Upper lobe of right lung (tissue), 1 donor: ENCODE measurements at places on chromosomes 2 and 18. TPM values are rescaled to one million over a fixed set of nuclear protein-coding genes. Genes with fewer than 3 reads are reported as not detected.

- no peak for DNase-seq
Measured at GRCh38 chr18:55743133-55743532, 155.1 kb upstream of the TCF4 start.

- DNase-seq: no peak
Measured at GRCh38 chr2:31239593-31240177, 5.7 kb downstream of the EHD3 start.

- no peak for DNase-seq
Measured at GRCh38 chr2:57504787-57505186, 541.8 kb upstream of the VRK2 start.

- no peak for DNase-seq
Measured at GRCh38 chr2:168090366-168091135, 156.8 kb downstream of the STK39 start.

SERPINB10 gene
- not detected for total RNA-seq
